SJSA1 (cell line): ENCODE measurements at places on chromosomes 12 and 14. TPM values are rescaled to one million over a fixed set of nuclear protein-coding genes. Genes with fewer than 3 reads are reported as not detected.

DNA sequence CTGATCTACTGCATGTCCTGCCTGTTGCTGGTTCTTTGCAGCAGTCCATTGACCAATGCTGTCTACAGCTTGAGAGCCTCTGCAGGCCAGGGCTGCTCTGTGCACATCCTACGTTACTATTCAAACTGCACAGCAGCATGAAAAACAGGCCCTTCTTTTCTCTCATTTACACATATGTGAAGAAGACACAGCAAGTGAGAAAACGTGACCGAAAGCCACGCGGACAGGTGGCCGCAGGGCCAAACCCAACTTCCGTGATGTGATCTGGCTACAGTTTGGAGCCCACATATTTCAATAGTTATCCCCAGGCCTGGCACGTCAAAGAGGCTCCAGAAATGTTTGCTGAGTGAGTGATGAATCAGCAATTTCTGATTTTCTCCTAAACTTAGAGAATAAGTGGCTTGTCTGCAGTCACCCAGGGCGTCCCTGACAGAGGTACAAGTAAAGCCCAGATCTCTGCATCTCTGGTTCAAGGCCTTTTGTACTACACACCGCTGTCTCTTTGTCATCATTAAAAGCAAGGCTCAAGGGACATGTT is 17.9 kb upstream of the TCL1B start:
- no peaks in the 10 kb centered on the region for H3K27me3 ChIP-seq
- no peaks in the 10 kb centered on the region for H3K36me3 ChIP-seq
- H3K4me3 ChIP-seq, result no peak overlapping the region
- DNase-seq, result no peak
- no peaks in the 10 kb centered on the region for H3K4me1 ChIP-seq
- H3K27ac ChIP-seq, result no peak overlapping the region

The GNG2 gene
- 13.1 and 23.2 TPM in 2 replicates for total RNA-seq

DNA sequence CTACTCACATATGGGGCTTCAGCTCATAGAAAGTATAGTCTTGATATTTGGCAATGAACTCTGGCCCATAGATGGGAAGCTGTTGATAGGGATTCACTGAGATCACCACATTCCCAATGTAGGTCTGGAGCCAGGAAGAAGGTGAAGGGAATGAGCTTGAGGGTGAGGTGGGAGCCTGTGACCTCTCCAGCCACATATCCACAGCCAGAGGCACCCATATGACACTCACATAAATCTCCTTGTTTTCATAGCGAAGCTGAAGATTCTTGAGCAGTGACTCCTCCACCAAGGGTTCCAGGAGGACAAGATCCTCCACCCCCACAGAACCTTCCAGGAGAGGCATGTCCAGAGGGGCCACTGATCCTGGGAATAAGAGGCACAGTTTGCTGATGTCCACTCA is 1.9 kb downstream of the MYO1A start:
- no peak for DNase-seq
- no peak overlapping the region for H3K27ac ChIP-seq
- no peaks in the 10 kb centered on the region for H3K4me1 ChIP-seq
- H3K4me3 ChIP-seq, result no peak overlapping the region
- no peaks in the 10 kb centered on the region for H3K36me3 ChIP-seq

The KIF21A gene
- 0.88 and 1.2 TPM in 2 replicates for total RNA-seq

The SLC17A8 gene
- not detected in 2 replicates for total RNA-seq

- H3K36me3 ChIP-seq, result peaks cover 8% of the 10 kb centered on the region; the same call in 1 of the 2 replicates
- H3K4me1 ChIP-seq, result peaks cover 7% of the 10 kb centered on the region; the same call in 1 of the 2 replicates
- no peak overlapping the region for H3K4me3 ChIP-seq
- H3K27me3 ChIP-seq, result no peaks in the 10 kb centered on the region
- DNase-seq, result no peak
- H3K27ac ChIP-seq, result no peak overlapping the region
Measured at GRCh38 chr12:112939761-112940381, 1.6 kb downstream of the OAS3 start.

GRCh38 chr12:84599539-84599938 is 313.1 kb downstream of the SLC6A15 start:
- no peaks in the 10 kb centered on the region for H3K27me3 ChIP-seq
- H3K4me3 ChIP-seq, result no peak overlapping the region
- no peaks in the 10 kb centered on the region for H3K36me3 ChIP-seq
- H3K27ac ChIP-seq, result no peak overlapping the region

The CMKLR1 gene
- total RNA-seq, result not detected in 2 replicates

DNA sequence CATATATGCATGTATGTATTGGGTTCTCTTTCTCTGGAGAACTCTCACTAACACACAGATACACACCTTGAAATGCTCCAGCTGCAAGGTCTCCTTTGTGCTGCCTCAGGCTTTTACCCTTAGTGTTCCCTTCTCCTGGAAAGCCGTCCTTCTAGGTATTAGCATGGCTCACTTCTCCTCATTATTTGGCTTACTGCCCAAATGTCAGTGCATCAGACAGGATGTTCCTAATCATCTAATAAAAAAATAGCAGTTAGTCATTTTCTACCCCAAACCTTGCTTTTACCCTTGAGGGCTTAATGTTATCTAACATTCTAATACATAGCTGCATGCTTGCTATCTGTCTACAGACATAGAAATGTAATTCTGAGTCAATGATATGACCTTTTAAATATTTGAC is 109.0 kb upstream of the SLC16A7 start:
- no peaks in the 10 kb centered on the region for H3K4me1 ChIP-seq
- no peak overlapping the region for H3K27ac ChIP-seq
- no peak for DNase-seq
- H3K27me3 ChIP-seq, result no peaks in the 10 kb centered on the region
- H3K36me3 ChIP-seq, result no peaks in the 10 kb centered on the region
